ENCODE measurements at places on chromosomes 7 and 10.

- no peak for DNase-seq
Measured at GRCh38 chr7:25877802-25878789, 273.9 kb upstream of the NFE2L3 start.

DNA sequence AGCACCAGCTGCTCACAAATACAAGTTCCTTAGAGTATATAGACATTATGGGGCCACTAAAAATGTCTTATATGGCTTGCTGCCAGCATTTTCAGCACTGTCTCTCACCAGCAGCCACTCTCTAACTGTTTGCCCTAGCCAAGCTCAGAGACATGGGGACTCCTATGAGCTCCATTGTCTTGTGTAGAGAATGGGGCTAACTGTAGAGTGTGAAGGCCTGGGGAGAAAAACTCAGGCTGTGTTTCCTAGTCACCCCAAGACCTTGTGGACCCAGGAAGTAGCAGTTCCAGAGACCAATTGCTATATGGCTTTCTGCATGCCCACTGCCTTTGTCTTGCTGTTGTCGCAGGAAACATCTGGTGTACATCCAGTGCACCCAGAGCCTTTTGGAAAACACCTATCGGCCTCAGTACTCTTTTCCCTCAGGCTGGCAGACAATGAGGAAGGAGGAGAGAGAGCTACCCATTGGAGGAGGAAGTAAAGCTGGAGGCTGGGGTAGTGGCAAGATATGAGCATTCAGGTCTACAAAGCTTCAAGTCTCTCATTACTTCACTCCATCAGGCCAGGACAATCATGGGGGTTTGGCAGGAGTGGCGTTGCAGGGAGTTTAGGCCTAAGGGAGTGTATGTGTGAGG is 28.4 kb downstream of the ENTPD1 start:
- no peak for DNase-seq

DNA sequence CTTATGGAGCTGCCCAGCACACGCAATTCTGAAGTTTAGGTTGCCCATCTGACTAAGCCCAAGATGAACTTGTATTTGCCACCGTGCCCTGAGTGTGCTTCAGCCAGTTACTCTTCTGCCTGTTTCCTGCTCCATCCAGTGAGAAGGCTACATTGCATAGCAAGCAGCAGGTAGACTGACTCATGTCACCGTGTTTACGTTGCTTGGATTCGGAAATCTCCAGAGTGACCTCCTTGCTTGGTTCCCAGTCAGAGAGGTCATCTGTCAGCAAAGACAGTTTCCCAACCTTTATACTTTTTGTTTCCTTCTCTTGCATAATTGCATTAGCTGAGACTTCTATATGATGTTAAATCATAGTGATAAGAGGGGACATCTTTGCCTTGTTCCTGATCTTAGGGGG is 30.9 kb downstream of the NACAD start:
- DNase-seq: no peak

DNA sequence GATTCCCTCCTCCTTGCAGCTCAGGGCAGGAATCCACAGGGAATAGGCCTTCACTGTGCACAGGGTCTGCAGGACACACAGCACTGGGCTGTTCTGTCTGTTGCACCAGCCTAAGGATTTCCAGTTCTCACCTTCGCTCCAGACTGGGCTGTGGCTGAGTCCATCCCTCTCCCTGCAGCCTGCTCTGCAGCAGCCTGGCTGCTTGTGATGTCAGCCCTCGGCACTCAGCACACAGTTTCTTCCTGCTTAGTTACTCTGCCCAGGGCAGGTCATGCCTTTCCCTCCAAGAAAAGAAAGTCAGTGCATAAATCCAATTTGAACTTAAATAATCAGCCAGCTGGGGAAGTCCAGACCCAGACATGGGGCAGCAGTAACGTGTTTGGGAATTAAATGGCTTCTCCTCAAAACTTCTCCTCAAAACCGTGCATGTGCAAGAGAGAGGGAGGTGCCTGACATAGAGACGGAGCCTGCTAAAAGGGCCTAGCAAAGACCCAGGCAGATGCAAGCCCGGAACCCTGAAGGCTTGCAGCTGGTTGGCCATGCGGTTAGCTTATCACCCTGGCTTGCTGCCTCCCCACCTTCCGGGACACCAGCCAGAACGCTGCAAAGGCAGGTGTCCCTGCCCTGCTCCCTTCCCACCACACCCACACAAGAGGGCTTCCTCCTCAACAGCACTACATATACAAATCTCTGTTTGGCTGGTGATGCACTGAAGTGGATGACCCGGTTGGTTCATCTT is 10.9 kb upstream of the GDF2 start:
- no peak for DNase-seq

- DNase-seq: no peak
Measured at GRCh38 chr10:74150204-74150989, at the start of gene AP3M1. AP3M1 (minus strand) TSS chr10:74150828; CDS start chr10:74138379, 12,449 bp downstream.
